ENCODE measurements at places on chromosomes 13 and 19.

GRCh38 chr19:19463348-19464117 lies 51.8 kb downstream of the TSSK6 start:
- peak overlapping the region; percentile 64 for H3K27ac ChIP-seq
- H3K4me3 ChIP-seq: no peak overlapping the region
- DNase-seq: no peak
- peaks cover 66% of the 10 kb centered on the region for H3K4me1 ChIP-seq
- H3K36me3 ChIP-seq: peaks cover 33% of the 10 kb centered on the region
- H3K27me3 ChIP-seq: no peaks in the 10 kb centered on the region

- no peak overlapping the region for H3K4me3 ChIP-seq
- H3K27me3 ChIP-seq: no peaks in the 10 kb centered on the region
- no peaks in the 10 kb centered on the region for H3K36me3 ChIP-seq
- H3K27ac ChIP-seq: no peak overlapping the region
These were observed 33.5 kb upstream of the UFM1 start for GRCh38 chr13:38316129-38316528.

DNA sequence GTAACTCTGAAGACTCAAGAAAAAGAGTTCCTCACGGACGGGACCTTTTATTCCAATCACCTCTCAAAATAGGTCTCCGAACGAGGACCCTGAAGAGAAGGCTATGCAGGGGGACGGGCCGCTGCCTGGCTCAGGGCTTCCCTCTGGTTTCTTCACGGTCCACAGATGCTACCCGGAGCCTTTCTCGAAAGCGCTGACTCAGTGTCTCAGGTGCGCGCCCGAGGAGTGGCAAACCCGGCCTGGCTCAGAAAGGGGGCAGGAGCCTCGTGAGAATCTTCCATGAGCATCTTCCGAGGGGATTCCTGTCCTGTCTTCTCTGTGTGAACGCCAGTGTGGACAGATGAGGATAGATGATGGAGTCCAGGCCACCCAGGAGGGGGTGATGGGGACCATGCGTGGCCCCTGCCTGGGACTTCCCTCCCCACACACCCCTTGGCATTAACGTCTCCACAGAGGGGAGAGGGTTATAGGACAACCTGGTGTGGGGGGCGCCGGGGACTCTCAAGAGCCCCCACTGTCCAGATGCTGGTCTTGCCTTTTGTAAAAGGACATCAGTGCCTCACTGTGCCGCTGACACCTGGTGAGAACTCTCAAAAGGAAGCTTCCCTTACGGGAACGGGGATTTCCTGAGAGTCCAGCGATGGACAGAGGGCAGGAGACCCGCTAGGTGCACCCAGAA lies 16.5 kb downstream of the LSM4 start:
- no peaks in the 10 kb centered on the region for H3K27me3 ChIP-seq
- H3K36me3 ChIP-seq: peaks cover 7% of the 10 kb centered on the region
- no peak for DNase-seq
- H3K4me1 ChIP-seq: peaks cover 69% of the 10 kb centered on the region
- H3K4me3 ChIP-seq: peak overlapping the region; percentile 16

- H3K27ac ChIP-seq: no peak overlapping the region
- H3K4me1 ChIP-seq: no peaks in the 10 kb centered on the region
- no peak overlapping the region for H3K4me3 ChIP-seq
These were observed 710.8 kb upstream of the PCDH20 start for GRCh38 chr13:62126400-62126799.

DNA sequence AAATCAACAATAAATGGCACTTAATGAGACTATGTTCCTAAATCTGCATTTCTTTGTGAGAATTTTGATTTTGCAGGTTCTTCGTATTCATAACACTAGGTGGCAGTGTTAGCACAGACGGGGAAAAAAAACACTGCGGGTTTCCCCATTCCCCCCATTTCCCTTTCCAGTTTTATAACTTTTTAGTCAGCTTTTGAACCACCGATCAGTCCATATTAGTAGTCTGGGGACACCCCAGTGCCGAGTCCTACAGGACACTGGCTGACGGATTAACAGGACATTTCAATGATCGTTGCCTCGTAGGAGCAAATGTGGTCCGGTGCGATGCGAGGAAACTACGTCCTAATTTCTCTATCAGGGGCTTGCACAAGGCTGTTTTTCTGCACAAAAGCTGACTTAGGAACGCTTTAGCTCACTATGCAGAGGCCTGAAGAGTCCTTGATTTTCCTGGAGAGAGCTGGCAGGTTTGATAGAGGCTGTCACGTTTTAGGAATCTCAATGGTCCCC lies 234.3 kb downstream of the LMO7 start:
- DNase-seq: no peak
- no peaks in the 10 kb centered on the region for H3K27me3 ChIP-seq
- peaks cover 11% of the 10 kb centered on the region for H3K4me1 ChIP-seq

GRCh38 chr19:40974633-40975037 lies 16.4 kb upstream of the CYP2B6 start:
- peak; percentile 93 for DNase-seq
- H3K36me3 ChIP-seq: no peaks in the 10 kb centered on the region
- H3K27me3 ChIP-seq: peaks cover 43% of the 10 kb centered on the region
- H3K4me3 ChIP-seq: no peak overlapping the region
- no peak overlapping the region for H3K27ac ChIP-seq

DNA sequence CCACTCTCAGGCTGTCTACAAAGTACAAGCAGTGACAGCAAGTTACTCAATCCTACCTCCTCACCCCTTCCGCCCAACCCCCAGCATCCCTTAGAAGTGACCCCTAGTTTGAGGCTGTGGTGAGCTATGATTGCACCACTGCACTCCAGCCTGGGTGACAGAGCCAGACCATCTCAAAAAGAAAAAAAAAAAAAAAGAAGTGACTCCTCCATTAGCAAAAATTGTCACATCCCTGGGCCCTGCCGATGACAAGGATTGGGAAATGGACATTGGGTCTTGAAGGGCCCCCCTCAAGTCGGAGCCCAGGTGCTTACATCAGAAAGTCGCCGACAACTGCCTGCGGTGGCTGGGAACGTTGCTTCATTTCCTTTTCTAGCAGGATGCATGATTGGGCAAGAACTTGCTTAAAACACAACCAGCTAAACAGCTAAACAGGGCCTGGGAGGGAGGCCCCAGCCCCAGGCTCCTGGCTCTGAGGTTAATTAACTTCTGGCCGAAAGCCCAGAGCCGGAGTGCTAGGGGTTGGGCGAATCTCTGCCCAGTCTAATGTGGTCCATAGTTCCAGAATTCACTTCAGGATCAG lies 15.3 kb downstream of the RAB3D start:
- DNase-seq: no peak
- H3K4me3 ChIP-seq: no peak overlapping the region
- peak overlapping the region; percentile 81 for H3K27ac ChIP-seq

DNA sequence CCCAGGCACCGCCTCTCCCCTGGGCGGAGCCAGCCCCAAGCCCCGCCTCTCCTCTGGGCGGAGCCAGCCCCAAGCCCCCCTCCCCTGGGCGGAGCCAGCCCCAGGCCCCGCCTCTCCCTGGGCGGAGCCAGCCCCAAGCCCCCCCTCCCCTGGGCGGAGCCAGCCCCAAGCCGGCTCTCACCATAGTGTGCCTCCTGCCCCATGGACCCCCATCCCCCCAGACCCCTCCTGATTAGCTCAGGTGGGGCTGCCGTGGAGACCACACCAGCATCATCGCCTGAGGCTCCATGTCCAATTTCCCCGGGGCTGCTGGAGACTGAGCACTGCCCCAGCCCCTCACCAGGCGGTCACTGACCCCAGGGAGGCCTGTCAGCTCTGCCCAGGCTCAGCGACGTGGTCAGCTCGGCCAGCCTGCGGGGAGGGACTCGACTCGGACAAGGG lies 4.2 kb upstream of the MADCAM1 start:
- no peak overlapping the region for H3K4me3 ChIP-seq
- peaks cover 8% of the 10 kb centered on the region for H3K4me1 ChIP-seq
- no peaks in the 10 kb centered on the region for H3K36me3 ChIP-seq
- no peak for DNase-seq
- peaks cover 12% of the 10 kb centered on the region for H3K27me3 ChIP-seq

GRCh38 chr13:36108954-36109353 lies 22.2 kb downstream of the DCLK1 start:
- H3K4me1 ChIP-seq: no peaks in the 10 kb centered on the region
- H3K36me3 ChIP-seq: no peaks in the 10 kb centered on the region
- H3K27me3 ChIP-seq: no peaks in the 10 kb centered on the region
- H3K4me3 ChIP-seq: no peak overlapping the region

Data from esophagus muscularis mucosa (tissue), 4 donors.